ENCODE measurements at places on chromosomes 1 and 21. TPM values are rescaled to one million over a fixed set of nuclear protein-coding genes. Genes with fewer than 3 reads are reported as not detected.

The TMOD4 gene
- not detected for total RNA-seq

The IFI44 gene
- total RNA-seq: 3.7 TPM

The TMEM125 gene
- not detected for total RNA-seq

The ATP1A2 gene
- 0.13 TPM for total RNA-seq

The CR1 gene
- not detected for total RNA-seq

The PGM1 gene
- 128 TPM for total RNA-seq

The CDC7 gene
- 3.5 TPM for total RNA-seq

The TRAF3IP3 gene
- total RNA-seq: not detected

The MRPS15 gene
- total RNA-seq: 53.7 TPM

The DFFB gene
- total RNA-seq: 18.3 TPM

The ANXA9 gene
- total RNA-seq: not detected

The SIKE1 gene
- total RNA-seq: 106 TPM

The RIMKLA gene
- total RNA-seq: not detected

The BSND gene
- not detected for total RNA-seq

The MFAP2 gene
- 189 TPM for total RNA-seq

The TSPAN2 gene
- 9.0 TPM for total RNA-seq

The KCNJ9 gene
- 0.13 TPM for total RNA-seq

The NBPF26 gene
- total RNA-seq: 16.5 TPM

The LYPD8 gene
- total RNA-seq: not detected

The LRRIQ3 gene
- not detected for total RNA-seq

The FCRLB gene
- 14.5 TPM for total RNA-seq

The DCDC2B gene
- total RNA-seq: not detected

The S100PBP gene
- 35.0 TPM for total RNA-seq

The SSR2 gene
- 695 TPM for total RNA-seq

The FALEC gene
- total RNA-seq: not detected

The ADAMTSL4 gene
- 27.6 TPM for total RNA-seq

The CLDN19 gene
- total RNA-seq: not detected

The AMY2A gene
- not detected for total RNA-seq

Measured in GM23248 (cell line).